ENCODE measurements at places on chromosomes 12 and 14.

DNA sequence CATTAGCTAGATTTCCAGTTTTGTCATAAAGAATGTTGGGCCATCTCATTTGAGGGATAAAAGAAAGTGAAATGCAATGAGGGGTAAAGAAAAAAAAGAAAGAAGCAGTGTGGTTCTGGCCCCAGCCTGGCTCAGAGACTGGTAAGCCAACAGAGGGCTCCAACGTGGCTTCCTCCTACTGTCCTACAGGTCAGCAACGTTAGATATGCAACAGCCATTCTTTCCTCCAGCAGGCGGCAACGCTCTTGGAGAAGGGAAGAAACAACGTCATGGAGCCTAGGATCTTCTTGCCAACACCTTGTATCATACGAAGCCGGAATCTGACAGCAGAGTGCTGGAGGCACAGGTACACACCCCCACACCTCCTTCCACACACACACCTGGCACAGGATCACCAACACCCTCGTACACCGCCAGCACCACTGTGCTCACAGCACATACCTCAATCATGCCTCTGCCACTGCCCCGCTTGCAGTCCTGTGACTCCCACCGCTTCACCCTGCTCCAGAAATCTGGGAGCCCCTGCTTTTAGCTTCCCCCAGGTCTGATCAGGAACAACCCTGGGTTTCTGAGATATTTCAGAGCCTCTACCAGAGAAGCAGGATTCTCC is 102.8 kb downstream of the RPAP3 start:
- DNase-seq: no peak

- DNase-seq: no peak
Observed at GRCh38 chr12:105026411-105026810, 40.3 kb downstream of the NOPCHAP1 start.

DNA sequence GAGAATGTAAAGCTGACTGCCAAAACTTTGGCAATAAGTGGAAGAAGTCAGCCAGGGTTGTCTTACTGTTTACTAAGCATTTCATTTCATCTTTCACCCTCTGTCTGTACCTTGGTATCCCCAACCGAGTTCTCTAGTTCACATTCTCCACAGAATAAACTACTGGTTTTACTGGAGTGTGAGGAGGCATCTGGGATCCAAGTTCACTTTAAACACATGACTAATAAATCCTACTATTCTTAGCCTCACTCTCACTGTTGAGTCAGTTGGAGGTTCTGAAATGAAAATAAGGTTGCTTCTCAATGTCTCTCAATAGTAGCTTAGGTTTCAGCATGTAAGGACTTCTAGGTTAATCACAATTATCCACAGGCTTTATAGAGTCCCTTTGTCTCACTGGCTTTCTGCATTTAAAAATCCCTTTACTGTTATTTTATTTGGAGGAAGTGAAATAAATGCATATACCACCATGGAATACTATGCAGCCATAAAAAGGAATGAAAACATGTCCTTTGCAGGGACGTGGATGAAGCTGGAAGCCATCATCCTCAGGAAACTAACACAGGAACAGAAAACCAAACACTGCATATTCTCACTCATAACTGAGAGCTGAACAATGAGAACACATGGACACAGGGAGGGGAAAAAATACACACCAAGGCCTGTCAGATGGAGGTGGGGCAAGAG is 95.8 kb downstream of the EPS8 start:
- DNase-seq: no peak

- DNase-seq: no peak
Observed at GRCh38 chr14:44960646-44961045, 1.1 kb downstream of the KLHL28 start.

- DNase-seq: no peak
Observed at GRCh38 chr14:51880835-51881580, 20.6 kb downstream of the GNG2 start.

DNA sequence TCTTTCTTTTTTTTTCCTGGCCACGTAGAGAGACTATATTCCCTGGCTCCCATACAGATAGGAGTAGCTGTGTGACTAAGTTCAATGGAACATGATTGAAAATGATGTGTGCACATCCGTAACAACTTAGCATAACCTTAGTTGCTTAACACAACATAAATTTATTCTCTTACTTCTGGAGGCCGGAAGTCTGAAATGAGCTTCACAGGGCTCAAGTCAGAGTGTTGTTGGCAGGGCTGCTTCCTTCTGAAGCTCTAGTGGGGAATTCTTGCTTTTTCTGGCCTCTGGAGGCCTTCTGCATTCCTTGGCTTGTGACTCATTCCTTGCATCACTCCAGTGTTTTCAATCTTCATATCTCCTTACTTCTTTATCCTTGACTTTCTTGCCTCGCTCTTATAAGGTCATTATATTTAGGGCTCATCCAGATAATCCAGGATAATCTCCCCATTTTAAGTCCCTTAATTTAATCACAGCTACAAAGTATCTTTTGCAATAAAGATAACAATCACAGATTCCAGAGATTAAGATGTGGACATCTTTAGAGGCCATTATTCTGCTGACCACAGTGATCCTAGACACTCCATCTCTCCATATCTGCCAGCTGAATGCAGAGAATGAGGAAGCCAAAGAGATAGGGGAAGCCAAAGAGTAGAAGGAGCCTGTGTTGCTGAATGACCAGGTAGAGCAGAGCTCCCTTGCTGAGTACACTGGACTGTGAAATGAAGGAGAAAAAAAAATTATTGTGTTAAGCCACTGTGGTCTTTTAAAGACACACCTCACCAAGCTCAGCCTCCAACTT is 21.0 kb upstream of the SNX6 start:
- DNase-seq: no peak

DNA sequence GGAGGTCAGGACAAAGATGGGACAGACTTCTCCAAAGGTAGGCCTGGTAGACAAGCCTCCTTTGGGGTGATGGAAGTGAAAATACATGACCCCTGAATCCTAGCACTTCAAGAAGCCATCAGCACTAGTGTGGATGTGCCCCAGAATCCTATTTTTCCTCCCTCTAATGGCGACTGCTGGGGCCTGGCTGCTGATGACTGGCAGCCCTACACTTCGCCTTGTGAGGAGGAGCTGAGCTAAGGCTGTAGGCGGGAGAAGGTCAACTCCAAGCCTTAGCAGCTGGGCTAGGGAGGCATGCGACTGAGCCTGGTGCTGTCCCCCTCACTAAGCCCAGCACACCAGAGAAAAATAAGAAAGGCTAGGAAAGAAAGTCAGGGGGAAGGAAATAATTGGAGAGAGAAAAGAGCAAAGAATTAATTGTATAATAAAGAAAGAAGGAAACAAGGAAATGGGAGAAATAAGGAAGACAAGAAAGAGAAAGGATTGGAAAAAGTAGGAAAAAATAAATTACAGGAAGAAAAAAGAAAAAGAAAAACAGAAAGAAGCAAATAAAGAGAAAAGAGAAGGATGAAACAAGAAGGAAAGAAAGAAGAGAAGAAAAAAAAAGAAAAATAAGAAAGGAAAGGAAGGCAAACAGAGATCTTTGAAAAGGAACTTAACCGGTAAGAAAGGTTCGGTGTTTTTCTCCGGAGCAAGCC is 4.7 kb upstream of the HOXC10 start:
- DNase-seq: no peak

All from stimulated activated CD8-positive, alpha-beta memory T cell treated with anti-CD3 and anti-CD28 coated beads, Interleukin-4, amount 100 ng/mL, for 1 hour (primary cell).